Forelimb muscle (tissue), 1 donor: ENCODE measurements at places on chromosomes 16 and 17.

- no peak for DNase-seq
These were observed 661 bp downstream of the LRRC3C start for GRCh38 chr17:39927929-39928857.

GRCh38 chr17:43967251-43967875, 13.6 kb upstream of the PYY start:
- DNase-seq: no peak

GRCh38 chr17:79189305-79189704, 114.7 kb downstream of the ENGASE start:
- DNase-seq: no peak

DNA sequence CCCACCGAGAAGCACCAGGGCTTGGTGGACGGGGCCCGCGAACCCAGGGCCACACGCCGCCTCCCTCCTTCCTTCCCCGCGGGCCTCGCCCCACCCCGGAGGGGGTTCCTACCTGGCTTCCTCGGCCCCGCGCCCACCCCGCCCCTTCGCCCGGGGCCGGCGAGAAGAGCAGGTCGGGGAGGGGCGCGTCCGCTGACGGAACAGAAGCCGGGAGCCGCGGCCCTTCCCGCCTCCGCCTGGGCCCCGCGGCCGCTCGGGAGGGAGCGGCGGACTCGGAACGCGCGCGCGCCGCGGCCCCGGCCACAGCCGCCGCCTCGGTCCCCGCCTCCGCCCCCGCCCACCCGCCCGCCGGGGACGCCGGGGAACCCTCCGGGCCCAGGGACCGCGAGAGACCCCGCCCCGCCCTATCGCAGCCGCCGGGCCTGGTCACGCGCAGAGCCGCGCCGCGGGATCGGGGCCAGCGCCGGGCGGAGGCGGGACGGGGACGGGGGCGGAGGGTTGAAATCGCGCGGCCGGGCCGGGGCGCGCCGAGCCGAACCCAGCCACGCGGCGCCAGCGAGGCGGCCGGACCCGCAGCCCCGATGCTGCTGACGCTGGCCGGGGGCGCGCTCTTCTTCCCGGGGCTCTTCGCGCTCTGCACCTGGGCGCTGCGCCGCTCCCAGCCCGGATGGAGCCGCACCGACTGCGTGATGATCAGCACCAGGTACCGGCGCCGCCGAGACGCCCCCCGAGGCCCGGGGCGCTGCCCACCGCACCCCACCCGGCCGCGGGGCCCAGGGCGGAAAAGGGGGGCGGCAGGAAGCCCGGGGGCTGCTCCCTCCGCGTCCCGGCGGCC, at the start of gene TLCD3A:
Gene TLCD3A, plus strand, starts transcription at position 530 of the 835 bp plus-strand sequence. Its CDS starts 52 bp downstream, at position 582.
- DNase-seq: no peak

- DNase-seq: no peak
These were observed 7.0 kb upstream of the CALB2 start for GRCh38 chr16:71351558-71351901.

DNA sequence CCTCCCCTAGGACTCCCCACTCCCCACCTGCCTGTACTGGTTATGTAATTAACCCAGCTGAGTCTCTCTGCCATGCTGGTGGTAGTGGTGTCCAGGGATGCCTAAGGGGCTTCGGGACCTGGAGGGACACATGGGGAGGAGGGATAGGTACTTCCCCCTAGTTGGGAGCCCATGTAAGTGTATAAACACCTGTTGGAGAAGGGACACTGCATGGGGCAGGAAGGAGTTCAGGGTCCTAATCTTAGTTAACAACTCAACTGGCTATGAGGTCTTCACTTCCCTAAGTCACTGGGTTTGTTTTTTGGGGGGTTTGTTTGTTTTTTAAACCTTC, 1.3 kb downstream of the RASL10B start:
- DNase-seq: no peak

DNA sequence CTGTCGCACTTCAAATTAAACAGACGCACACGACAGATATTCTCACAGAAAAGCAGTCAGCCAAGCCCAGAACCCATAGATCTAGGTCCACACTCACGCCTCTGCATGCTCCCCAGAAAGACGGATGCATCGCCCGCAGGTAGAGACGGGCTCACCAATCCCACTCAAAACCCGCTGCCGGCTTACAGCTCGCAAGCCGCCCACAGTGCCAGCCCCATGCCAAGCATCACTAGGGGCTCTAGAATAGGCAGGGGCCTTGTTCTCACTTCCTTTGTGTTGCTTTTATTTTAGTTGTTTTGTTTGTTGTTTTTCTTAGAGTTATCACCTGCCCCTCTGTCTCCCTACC, 336 bp upstream of the BMERB1 start:
- no peak for DNase-seq

DNA sequence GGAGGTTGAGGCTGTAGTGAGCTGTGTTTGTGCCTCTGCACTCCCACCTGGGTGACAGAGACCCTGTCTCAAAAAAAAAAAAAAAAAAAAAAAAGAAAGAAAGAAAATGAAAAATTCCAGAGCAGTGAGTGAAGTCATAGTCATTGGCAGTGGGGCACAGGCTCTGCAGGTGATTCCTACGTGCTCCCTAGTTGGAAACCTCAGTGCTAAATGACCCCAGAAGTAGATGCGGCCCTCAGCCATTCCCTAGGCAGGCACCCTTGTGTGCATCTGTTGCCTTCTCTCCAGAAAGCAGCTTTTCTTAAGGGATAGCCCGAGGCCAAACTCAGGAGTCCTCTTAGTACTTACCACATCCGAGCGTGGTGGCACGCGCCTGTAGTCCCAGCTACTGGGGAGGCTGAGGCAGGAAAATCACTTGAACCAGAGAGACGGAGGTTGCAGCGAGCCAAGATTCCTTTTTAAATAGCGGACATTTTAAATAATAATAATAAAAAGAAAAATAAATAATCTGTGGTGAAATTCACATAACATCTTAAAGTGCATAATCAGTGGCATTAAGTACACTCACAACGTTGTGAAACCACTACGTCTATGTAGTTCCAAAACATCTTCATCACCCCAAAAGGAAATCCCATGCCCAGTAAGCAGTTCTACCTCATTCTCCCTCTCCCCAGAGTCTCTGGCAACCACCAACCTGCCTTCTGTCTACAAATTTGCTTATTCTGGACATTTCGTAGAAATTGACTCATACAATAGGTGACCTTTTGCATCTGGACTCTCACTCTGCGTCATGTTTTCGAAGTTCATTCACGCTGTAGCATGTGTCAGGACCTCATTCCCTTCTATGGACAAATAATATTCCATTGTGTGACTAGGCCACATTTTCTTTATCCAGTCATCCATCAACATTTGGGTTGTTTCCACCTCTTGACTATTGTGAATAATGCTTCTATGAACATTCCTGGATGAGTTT, 12.5 kb upstream of the SPHK1 start:
- no peak for DNase-seq

GRCh38 chr16:86297866-86298757, 212.2 kb upstream of the FOXF1 start:
- DNase-seq: no peak

DNA sequence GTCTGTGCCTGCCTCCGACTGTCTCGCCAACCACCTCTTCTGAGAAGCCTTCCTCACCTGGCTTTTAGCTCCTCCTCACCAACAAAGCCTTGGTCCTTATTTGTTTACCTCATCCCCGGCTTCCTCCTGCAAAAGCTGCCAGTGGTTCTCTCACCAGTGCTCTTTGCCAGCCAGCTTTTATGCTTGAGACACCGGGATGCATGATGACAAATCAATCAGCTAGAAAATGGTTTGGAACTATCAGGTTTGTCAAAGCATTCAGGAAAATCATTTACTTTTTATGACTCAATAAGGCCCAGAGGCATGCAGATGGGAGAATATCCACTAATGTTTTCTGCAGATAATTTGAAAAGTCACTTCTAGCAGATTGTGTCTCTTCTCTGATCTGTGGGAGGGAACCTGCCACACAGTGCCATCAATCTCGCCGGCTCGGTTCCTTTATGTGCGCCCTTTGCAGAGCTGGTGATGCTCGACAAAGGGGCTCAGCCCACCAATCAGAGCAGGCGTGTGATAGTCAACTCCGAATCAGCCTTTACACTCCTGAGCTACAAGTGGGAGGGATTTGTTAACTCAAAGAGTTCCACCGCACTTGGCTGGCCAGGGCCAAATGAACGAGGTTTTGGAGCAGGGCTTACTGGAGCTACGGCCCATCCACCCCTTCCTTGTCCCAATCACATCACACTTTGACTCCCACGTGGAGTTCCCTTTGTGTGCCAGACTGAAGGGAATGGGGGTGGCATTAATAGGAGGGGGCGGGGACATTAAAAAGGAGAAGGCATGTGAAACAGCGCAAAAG, 85.8 kb downstream of the MRC2 start:
- no peak for DNase-seq

GRCh38 chr17:17156107-17156506, 50.0 kb downstream of the PLD6 start:
- no peak for DNase-seq
